ENCODE measurements at places on chromosomes 7 and 10.

- DNase-seq: peak; percentile 28
Measured at GRCh38 chr7:37284805-37285231, 163.8 kb downstream of the ELMO1 start.

DNA sequence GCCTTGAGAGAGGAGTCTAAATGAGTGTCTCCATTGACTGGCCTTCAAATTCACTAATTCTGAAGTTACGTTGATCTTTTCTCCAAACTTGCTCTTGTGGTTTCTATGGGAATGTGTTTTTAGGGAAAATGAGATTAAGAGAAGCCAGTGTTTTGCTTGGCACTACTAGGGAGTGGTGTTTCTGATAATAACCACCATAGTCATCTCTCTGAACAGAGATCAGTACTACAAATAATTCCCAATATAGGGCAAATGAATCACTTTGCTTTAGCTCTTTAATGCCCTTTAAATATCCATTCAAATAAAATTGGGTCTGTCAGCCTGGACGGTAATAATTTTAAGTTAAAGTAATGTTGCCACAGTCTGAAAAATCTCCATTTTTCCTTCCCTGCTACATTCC lies 90.8 kb downstream of the NRF1 start:
- no peak for DNase-seq

DNA sequence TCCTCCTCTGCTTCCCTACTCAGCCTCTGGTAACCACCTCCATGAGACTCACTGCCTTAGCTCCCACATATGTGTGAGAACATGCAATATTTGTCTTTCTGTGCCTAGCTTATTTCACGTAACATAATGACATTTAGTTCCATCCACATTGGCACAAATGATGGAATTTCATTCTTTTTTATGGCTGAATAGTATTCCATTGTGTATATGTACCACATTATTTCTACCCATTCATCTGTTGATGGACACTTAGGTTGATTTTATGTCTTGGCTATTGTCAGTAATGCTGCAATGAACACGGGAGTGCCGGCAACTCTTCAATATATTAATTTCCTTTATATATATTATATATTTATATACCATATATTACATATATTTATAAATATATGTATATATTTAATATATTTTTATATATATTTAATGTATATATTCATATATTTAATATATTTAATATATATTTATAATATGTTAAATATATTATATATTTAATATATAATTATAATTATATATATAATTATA lies 1046.9 kb downstream of the DNAJB9 start:
- DNase-seq: no peak

GRCh38 chr10:38070501-38070900 lies 23.6 kb upstream of the ZNF37A start:
- no peak for DNase-seq

- no peak for DNase-seq
Measured at GRCh38 chr10:11794566-11794965, 28.6 kb upstream of the PROSER2 start.

DNA sequence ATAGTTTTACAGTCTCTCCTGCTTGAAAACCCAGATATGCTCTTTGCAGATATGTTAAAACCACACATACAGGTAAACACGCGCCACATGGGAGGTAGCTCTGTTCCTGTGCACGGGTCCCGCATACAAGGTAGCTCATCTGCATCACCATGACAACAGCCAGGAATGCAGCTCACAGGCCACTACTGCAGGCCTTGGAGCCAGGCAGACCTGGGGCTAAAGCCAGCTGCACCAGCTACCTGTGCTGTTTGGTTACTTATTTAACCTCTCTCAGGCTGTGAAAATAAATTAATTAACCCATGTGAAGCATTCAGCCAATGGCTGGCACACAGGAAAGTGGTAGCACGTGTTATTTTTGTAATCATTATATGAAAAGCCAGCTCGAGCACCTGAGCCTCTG lies 428.3 kb downstream of the TNS3 start:
- DNase-seq: no peak

DNA sequence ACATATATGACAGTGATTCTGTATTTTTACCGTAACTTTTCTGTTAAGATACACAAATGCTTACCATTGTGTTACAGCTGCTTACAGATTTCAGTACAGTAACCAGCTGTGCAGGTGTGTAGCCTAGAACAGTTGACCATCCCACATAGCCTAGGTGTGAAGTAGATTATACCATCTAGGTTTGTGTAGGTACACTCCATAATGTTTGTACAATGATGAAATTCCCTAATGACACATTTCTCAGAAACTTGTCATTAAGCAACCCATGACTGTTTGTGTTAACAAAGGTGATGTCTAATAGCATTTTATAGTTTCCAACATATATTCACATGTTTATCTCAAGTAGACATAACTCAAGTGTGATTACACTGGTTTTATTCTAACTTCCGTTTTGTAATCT lies 218.5 kb downstream of the PLXDC2 start:
- peak; percentile 62 for DNase-seq

DNA sequence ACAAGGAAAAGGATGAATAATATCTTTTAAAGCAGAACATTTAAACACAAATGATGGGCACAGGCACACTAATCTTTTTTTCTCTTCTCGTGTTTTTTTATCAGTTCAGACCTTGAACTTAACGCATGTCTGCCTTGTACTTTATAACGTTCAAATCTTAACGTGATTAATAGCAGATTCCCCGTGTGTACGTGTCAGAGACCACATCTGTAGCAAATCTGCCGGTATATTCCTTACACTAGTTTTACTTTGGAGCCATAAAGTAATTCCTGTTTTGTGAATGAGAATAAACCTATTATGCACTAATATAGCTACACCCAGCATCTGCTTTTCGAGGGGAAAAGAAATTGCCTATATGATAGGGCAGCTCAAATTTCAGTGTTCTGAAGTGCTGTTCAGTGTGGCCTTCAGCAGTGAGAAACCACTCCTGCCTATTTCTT lies 166.0 kb upstream of the TCF7L2 start:
- no peak for DNase-seq

DNA sequence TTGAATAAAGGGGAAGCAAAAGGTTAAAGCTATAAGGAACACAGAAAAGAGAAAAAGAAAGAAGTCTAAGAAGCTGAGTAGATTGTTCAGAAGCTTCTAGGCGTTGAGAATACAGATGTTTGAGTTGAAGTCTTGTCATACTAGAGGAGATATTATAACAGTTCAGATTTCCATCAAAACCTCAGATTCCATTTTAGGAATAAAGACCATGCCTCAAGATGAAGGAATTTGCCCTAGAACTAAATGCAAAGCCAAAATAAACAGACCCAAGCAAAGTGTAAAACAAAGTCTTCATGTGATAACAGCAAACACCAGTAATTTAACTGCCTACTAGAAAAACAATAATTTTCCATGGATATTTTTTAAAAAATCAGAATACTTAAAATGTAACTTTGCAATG lies 476.5 kb upstream of the POT1 start:
- no peak for DNase-seq

- DNase-seq: no peak
Measured at GRCh38 chr10:86311906-86312305, 54.7 kb downstream of the GRID1 start.

- no peak for DNase-seq
Measured at GRCh38 chr7:90210981-90211380, 559 bp upstream of the STEAP2 start.

DNA sequence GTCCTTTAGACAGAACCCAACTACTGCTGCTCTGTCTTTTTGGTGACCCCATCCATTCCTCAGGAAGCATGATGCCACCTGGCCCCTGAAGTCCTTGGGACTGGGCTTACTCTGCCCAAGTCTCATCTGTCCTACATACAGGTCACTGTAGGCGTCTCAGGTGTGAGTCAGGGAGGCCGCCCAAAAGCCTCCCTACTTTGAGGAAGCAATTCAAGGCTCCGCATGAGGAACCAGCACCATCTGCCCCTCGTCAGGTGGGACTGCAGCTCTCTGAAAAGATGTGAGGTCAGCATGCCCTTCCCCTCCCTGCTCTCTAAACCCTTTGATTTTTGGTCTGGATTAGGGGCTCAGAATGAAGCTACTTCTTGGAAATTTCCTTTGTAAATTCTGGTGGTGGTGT lies 354.8 kb downstream of the CXCL12 start:
- no peak for DNase-seq

GRCh38 chr7:88214456-88214855 lies 5.4 kb downstream of the SRI start:
- DNase-seq: no peak

GRCh38 chr7:7761340-7761973 lies 43.0 kb upstream of the RPA3 start:
- peak; percentile 50 for DNase-seq

GRCh38 chr10:29332061-29332760 lies 43.3 kb downstream of the LYZL1 start:
- DNase-seq: no peak
